ENCODE measurements at places on chromosomes 16 and 17.

DNA sequence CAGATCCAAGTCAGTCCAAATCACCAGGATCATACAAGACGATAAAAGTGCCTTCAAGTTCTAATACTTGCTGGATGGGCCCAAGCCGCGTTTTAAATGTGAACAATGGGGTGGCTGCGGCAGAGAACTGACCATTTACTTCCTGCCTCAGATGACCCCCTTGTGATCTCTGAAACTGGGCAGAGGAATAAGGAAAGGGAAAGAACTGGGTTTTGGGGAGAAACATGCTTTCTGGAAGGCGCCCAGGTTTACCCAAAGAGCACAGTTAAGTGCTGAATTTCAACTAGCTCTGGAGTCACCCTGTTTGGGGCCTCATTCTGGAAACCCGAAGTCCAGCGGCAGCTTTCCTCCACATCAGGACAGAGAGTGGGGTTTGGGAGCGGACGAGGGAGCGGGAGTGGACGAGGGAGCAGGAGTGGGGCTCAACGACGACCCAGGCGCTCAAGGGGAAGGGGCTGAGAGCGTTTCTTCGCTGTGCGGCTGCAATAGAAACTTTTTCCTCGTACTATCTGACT is 1.6 kb downstream of the FAM20A start:
- no peak for DNase-seq

GRCh38 chr17:82449883-82450356 is 632 bp downstream of the CYBC1 start:
- DNase-seq = no peak

- DNase-seq = no peak
Measured at GRCh38 chr16:67645397-67646121, 615 bp downstream of the CARMIL2 start.

DNA sequence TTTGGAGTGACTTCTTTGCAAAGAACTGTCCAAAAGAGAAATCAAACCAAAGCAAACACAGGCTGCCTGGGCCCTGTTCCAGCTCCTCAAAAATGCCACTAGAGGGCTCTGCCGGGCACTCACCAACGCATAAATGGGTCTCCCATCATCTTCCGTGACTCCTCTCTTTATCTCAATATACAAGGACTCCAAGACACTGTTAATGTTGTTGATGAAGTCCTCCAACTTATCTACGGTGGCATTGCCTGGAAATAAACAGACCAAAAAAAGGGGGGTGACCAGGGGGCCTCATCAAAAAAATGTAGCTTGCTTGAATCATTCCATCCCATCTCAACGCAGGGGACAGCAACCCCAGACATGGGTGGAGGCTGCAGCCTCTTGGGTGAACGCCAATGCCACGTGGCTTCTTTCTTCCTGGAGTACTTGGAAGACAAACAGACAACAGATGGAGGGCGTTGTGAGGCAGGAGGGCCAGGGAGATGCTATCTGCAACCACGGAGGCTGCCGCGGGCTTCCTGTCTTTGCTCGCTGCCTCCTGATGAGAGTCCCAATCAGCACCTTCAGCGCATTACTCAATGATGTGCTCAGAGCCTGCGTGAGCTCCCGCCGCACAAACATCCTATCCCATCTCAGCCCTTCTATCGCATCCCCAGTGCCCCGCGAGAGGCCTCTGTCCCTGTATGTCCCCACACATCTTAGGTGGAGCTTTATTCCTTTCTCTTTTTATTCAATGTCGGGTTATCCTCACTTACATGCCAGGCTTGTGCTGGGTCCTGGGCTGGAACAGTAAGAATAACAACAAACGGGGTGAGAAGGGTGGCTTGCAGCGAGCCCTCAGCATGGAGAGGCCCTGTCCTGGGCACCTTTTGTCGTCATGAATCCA is 32.0 kb downstream of the KDM8 start:
- no peak for DNase-seq

GRCh38 chr16:68737730-68738629 is 888 bp downstream of the CDH1 start:
- DNase-seq = no peak

GRCh38 chr17:72719578-72720493 is 372.7 kb downstream of the SLC39A11 start:
- DNase-seq = no peak

- no peak for DNase-seq
Measured at GRCh38 chr16:82726306-82726705, 99.5 kb downstream of the CDH13 start.

- no peak for DNase-seq
Measured at GRCh38 chr17:29445844-29446243, 55.7 kb downstream of the TAOK1 start.

DNA sequence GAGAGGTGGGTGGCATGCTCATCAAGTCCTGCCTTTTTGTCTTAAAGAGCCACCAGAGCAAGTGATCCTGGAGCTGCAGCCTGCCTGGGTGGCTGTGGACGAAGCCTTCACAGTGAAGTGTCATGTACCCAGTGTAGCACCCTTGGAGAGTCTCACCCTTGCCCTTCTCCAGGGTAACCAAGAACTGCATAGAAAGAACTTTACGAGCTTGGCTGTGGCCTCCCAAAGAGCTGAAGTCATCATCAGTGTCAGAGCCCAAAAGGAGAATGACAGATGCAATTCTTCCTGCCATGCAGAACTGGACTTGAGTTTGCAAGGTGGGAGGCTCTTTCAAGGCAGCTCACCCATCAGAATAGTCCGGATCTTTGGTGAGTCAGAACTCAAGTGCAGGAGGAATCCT is 14.2 kb downstream of the CSH2 start:
- no peak for DNase-seq

DNA sequence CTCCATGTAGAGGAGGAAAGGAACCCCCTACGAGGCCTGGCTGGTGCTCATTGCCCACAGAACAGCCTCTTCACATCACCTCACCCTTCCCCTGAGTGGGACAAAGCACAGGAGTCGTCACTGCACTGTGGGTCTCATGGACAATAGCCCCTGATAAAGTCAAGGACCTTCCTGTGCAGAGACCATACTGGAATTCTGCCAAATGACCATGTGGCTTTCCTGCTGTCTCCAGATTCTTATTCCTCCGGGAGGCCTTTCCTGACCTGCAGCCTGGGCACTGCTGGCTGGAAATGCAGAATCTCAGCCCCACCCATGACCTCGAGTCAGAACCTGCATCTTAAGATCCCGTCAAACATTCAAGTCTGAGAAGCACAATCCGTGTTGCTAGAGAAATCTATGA is 60.5 kb upstream of the ERN1 start:
- no peak for DNase-seq

- peak; percentile 82 for DNase-seq
Measured at GRCh38 chr17:82781894-82782274, 30.0 kb downstream of the TBCD start.

- DNase-seq = no peak
Measured at GRCh38 chr17:40121181-40122135, at the start of gene MSL1. TSS of gene MSL1 (plus strand) at chr17:40121971. CDS start at chr17:40122613, 642 bp downstream.

GRCh38 chr17:10271106-10271562 is 72.7 kb upstream of the GAS7 start:
- no peak for DNase-seq

DNA sequence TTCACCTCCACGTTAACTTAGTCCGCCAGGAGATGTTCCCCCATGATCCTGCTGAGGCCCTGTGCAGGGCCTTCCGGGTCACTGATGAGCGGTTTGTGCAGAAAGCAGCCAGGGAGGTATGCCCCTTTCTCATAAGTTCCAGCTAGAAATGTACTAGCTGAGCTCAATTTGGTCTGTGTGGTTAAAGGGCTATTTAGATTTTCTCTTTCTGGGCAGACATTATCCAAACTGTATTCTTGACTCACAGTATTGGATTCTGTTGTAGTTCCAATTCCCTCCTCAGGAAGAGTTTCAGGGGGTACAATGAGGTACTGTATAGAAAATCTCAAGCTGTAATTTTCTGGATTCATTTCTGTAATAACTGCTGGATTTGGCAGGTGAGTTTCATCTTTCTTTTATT is 137.1 kb downstream of the TRIM37 start:
- DNase-seq = no peak

GRCh38 chr16:87924041-87924810 is 12.1 kb downstream of the CA5A start:
- DNase-seq = peak; percentile 84

GRCh38 chr16:30546115-30546514 is 11.5 kb upstream of the ZNF747 start:
- no peak for DNase-seq

DNA sequence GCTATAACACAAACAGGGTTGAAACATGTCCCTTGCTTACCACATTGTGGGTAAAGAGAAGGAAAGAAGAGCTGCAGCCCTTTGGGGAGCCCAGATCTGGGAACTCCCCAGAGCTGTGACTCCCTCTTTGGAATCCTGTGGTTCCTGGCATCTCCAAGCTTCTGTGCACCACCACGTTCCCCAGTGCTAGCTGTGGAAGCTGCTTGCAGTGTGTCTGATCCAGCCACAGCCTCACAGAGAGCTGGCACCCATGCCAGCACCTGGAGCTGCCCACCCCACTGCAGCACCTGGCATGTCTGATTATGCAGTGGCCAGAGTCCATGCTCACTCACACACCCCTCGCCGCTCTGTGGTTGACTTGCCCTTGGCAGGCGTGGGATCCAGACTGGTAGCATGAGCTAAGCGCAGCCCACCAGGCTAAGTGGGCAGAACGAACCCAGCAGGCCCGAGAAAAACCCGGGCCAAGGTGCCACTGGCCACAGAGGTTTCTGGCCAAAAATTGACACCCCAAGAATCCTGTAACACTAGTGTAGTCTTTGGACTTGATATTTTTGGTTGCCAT is 252.6 kb upstream of the KCNJ16 start:
- DNase-seq = no peak
